Choroid plexus epithelial cell (primary cell): ENCODE measurements at places on chromosomes 13 and 19.

GRCh38 chr19:18117364-18117691 is 19.8 kb downstream of the MAST3 start:
- no peak for DNase-seq

DNA sequence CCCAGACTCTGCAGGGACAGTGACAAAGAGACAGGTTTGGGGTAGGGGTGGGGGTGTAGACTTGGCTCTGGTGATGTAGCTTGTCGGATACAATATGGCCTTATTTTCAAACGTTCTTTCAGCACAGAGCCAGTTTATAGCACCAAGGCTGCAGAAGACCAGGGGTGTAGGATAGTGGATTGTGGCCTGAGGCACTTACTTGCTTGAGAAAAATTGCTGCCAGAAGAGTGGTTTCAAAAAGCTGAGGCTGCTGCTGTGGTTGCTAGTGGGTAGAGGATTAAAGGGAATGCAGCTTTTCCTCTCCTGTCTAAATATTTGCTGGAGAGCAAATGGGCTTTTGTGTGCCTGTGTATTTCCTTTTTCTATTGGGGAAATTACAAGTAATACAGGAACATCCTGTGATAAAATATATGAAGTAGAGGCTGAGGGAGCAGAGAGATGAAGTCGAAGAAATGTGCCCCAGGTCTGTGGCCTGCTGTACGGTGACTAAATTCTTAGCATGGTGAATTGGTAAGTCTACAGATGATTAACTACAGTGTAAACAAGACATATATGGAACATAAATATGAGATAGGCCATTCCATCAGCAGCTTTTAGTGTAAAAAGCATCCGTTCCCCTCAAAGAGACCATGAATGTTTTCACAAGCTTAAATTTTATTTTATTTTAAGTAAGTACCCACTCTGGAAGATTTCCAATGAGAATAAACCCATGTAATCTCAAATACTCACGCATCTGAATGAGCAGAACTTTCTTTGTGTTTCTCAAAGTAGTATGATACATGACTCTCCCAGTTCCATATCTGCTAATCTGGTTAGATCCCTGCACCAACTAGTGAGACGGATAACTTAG is 112.9 kb downstream of the LRCH1 start:
- no peak for DNase-seq

DNA sequence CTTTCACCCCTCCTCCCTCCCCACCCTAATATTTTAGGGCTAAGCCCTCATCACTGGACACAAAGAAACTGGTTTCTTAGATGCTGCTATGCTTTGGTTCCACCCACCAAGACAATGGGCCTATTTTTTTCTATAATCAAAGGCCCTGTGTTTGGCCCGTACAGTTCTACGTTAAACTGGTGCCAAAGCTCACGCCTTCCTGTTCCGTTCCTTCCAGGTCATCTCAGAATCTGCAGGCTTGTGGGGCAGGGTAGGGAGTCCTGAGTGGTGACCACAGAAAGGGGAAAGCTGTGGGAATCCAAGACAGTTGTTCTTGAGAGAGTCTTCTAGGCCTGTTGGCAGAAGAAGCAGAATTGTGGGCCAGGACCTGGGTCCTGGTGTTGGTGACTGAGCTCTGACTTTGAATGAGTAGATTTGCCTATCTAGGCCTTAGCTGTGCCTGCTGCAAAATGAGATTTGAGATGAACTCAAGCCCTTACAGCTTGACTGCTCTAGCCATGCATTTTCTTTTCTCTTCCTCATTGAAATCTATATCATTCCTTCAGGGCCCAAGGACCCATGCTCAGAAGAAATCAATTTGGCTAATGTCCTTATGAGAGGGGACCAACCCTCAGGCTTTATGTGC is 19.1 kb upstream of the CXCL17 start:
- DNase-seq, result no peak

- DNase-seq, result peak; percentile 96
Observed at GRCh38 chr13:37492741-37493514, 105.6 kb downstream of the POSTN start.

- DNase-seq, result no peak
Observed at GRCh38 chr13:23574421-23575145, 4.4 kb downstream of the TNFRSF19 start.

GRCh38 chr19:4279267-4279529 is 132 bp downstream of the SHD start:
- no peak for DNase-seq
